GM23248 (cell line): ENCODE measurements at places on chromosomes 7 and 10. TPM values are rescaled to one million over a fixed set of nuclear protein-coding genes. Genes with fewer than 3 reads are reported as not detected.
A peak's percentile ranks its signal among the peaks of the same experiment; 100 is the strongest.

GRCh38 chr7:25830215-25830614 lies 321.8 kb upstream of the NFE2L3 start:
- DNase-seq, result no peak
- H3K36me3 ChIP-seq, result no peaks in the 10 kb centered on the region
- peaks cover 9% of the 10 kb centered on the region for H3K4me1 ChIP-seq
- no peaks in the 10 kb centered on the region for H3K27me3 ChIP-seq

Gene GRM8
- total RNA-seq, result not detected in 2 replicates

GRCh38 chr10:93797825-93798224 lies 40.1 kb downstream of the LGI1 start:
- H3K27me3 ChIP-seq, result peaks cover 6% of the 10 kb centered on the region
- no peaks in the 10 kb centered on the region for H3K4me1 ChIP-seq
- DNase-seq, result no peak
- H3K36me3 ChIP-seq, result no peaks in the 10 kb centered on the region
- no peak overlapping the region for H3K27ac ChIP-seq
- no peak overlapping the region for H3K4me3 ChIP-seq

Gene MRLN
- total RNA-seq, result not detected in 2 replicates

Gene CLRN3
- not detected in 2 replicates for total RNA-seq

GRCh38 chr10:99880080-99880835 lies 97.8 kb downstream of the ABCC2 start:
- peaks cover 80% of the 10 kb centered on the region for H3K36me3 ChIP-seq
- DNase-seq, result no peak
- no peak overlapping the region for H3K4me3 ChIP-seq
- no peaks in the 10 kb centered on the region for H3K27me3 ChIP-seq

DNA sequence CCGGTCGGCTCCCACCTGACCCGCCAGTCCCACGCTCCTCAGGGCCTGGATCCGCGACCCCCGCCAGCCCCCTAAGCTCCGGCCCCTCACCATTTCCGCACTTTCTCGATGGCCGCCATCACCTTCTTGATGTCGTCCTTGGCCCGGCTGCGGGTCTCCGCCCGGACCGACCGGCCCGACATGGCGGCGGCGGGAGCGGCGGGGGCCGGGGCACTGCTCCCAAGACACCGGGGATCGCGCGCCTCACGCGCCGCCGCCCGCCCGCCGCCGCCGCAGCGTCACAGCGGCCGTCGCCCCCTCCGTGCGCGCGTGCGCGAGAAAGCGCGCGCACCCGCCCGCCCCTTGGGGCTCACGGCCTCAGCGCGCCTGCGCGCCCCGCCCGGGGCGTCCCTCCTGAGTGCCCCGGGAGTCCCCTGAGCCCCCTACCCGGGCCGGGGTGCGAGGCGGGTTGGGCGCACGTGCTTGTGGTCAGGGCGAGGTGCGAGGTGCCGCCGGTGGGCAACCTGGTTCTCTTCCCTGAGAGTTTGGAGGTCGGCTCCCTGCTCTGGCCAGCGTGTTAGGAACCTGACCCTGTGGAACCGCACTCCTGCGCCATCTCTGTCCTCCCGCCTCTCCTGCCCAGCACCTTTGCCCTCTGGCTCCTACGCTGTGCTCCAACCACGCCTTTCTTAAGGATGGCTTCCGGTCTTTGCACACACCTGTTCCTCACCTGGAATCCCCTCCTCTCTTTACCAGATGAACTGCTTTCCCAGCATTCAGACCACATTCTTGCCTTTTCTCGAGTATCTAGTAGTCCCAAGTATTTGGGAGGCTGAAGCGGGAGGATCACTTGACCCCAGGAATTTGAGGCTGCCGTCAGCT lies at the start of gene BCL7B:
Gene BCL7B (minus strand): TSS at position 294 of the 861 bp plus-strand sequence. CDS start 112 bp downstream, at position 182.
- no peaks in the 10 kb centered on the region for H3K27me3 ChIP-seq
- peak within 1 kb of the TSS; percentile 97 for H3K27ac ChIP-seq
- H3K36me3 ChIP-seq, result no peaks in the 10 kb centered on the region
- DNase-seq, result peak; percentile 86

Gene BTRC
- total RNA-seq, result 8.4 and 10.5 TPM in 2 replicates

Gene CYP2C19
- total RNA-seq, result not detected in 2 replicates

Gene SFTPA2
- total RNA-seq, result not detected in 2 replicates

GRCh38 chr7:16345979-16346958 lies 75.1 kb downstream of the CRPPA start:
- peak overlapping the region; percentile 36 for H3K27ac ChIP-seq
- DNase-seq, result peak; percentile 87
- H3K4me1 ChIP-seq, result peaks cover 28% of the 10 kb centered on the region
- no peaks in the 10 kb centered on the region for H3K27me3 ChIP-seq
- no peaks in the 10 kb centered on the region for H3K36me3 ChIP-seq
- peak overlapping the region; percentile 18 for H3K4me3 ChIP-seq

DNA sequence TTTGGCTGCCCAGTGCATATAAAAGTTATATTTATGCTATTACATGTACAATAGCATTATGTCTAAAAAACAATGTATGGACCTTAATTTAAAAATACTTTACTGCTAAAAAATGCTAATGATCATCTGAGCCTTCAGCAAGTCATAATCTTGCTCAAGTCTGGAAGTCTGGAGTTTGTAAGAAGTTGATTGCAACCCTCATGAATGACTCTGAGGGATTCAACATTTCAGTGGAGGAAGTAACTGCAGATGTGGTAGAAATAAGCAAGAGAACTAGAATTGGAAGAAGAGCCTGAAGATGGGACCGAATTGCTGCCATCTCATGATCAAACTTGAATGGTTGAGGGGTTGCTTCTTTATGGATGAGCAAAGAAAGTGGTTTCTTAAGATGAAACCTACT lies 13.0 kb upstream of the ADAMTS14 start:
- H3K27me3 ChIP-seq, result no peaks in the 10 kb centered on the region
- H3K27ac ChIP-seq, result no peak overlapping the region
- H3K4me1 ChIP-seq, result peaks cover 24% of the 10 kb centered on the region
- no peak for DNase-seq
- no peak overlapping the region for H3K4me3 ChIP-seq

DNA sequence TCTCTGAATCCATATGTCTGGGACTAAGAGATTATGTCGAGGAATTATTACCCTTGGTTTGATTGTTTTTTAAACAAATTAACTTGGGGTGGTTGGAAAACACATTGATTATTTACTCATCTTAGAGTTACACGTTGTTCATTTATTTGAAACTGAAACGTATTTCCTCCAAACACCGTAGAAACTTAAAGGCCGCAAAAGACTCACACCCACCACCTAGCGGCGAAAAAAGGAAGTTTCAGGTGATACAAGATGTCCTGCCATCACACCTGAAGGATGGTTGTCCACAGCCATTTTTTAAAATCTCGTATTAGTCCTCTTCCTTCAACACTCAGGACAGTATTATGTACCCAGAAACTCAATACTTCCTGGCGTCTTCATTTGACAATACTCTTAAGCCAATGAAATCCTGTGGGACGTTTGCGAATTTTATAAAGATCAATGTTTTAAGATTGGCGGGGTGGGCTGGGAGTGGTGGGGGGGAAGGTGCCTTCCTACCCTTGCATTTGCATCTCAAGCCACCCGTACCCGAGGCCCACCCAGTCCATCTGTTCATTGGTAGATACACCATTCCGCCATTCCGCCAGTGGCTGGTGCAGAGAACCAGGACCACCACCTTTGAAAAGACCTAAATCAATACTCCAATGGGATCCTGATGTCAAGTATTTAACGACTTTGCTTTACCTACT lies 1.4 kb upstream of the LCOR start:
- no peaks in the 10 kb centered on the region for H3K36me3 ChIP-seq
- H3K4me1 ChIP-seq, result peaks cover 25% of the 10 kb centered on the region
- H3K27me3 ChIP-seq, result no peaks in the 10 kb centered on the region
- peak; percentile 65 for DNase-seq
- H3K4me3 ChIP-seq, result no peak overlapping the region

Gene TMEM184A
- total RNA-seq, result not detected in 2 replicates

GRCh38 chr7:16563281-16564022 lies 36.8 kb downstream of the LRRC72 start:
- no peak for DNase-seq
- no peaks in the 10 kb centered on the region for H3K36me3 ChIP-seq
- H3K4me1 ChIP-seq, result peaks cover 4% of the 10 kb centered on the region; the same call in 1 of the 2 replicates
- no peaks in the 10 kb centered on the region for H3K27me3 ChIP-seq
- no peak overlapping the region for H3K27ac ChIP-seq
- no peak overlapping the region for H3K4me3 ChIP-seq

GRCh38 chr10:75498884-75499350 lies 67.5 kb downstream of the LRMDA start:
- peaks cover 20% of the 10 kb centered on the region for H3K4me1 ChIP-seq
- H3K4me3 ChIP-seq, result no peak overlapping the region
- no peaks in the 10 kb centered on the region for H3K27me3 ChIP-seq
- no peaks in the 10 kb centered on the region for H3K36me3 ChIP-seq
- H3K27ac ChIP-seq, result no peak overlapping the region
- peak; percentile 21 for DNase-seq

- peaks cover 36% of the 10 kb centered on the region for H3K4me1 ChIP-seq
- no peak overlapping the region for H3K27ac ChIP-seq
- peak; percentile 54 for DNase-seq
- H3K36me3 ChIP-seq, result no peaks in the 10 kb centered on the region
Observed at GRCh38 chr10:88791924-88792323, 10.6 kb upstream of the LIPM start.

Gene INA
- not detected in 2 replicates for total RNA-seq

DNA sequence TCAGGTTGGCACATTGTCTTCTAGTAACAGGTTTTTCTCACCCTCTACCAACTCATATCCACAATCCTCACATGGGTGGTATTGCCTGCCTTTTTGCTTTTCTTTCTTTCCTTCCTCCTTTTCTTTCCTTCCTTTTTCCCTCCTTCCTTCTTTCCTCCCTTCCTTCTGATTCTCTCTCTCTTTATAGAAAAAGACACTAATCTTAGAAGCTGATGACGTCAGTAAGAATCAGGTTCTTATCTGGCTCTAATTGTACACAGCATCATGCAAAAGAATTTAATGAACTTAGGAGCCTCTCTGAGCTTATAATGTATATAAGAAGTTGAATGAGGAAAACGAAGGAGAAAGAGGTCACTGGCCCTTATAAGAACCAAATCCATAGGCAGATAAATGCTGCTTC lies 328.3 kb downstream of the GRM8 start:
- no peak overlapping the region for H3K4me3 ChIP-seq
- no peaks in the 10 kb centered on the region for H3K4me1 ChIP-seq
- no peaks in the 10 kb centered on the region for H3K36me3 ChIP-seq
- H3K27ac ChIP-seq, result no peak overlapping the region
- DNase-seq, result no peak

- no peak overlapping the region for H3K27ac ChIP-seq
- H3K4me1 ChIP-seq, result peaks cover 30% of the 10 kb centered on the region
- no peaks in the 10 kb centered on the region for H3K27me3 ChIP-seq
- H3K36me3 ChIP-seq, result no peaks in the 10 kb centered on the region
Observed at GRCh38 chr10:36465604-36466379, 659.6 kb upstream of the ANKRD30A start.

Gene MMD2
- not detected in 2 replicates for total RNA-seq

DNA sequence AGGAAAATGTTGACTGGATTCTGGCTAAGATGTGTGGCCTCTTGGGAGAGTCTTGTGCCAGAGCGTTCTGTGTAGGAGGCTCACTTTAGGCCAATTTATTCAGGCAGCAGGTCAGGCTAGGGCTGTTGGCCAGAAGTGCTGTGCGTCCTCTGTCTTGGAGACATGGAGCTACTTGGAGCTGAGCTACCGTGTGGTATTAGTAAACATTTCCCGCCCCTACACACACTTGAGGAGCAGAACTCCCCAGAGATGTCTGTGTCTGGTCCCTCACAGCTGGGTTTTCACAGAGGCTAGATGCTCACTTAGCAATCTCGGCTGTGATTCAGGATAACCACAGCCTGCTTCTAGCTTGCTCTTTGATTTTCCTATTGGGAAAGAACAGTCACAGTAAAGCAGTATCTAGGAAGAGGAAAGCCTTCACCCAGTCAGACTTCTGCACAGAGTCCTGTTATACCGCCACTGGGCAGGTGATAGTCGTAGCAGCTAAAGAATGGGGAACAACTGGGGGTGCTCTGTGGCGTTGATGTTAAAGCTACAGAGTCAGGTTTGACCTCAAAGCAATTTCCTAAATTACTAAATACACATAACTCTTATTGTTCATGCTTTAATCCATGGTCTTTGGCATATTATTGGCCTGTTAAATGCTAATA lies 86.7 kb downstream of the MDFIC start:
- DNase-seq, result peak; percentile 85
- no peaks in the 10 kb centered on the region for H3K27me3 ChIP-seq
- H3K36me3 ChIP-seq, result no peaks in the 10 kb centered on the region
- no peak overlapping the region for H3K4me3 ChIP-seq

- H3K36me3 ChIP-seq, result no peaks in the 10 kb centered on the region
- no peaks in the 10 kb centered on the region for H3K27me3 ChIP-seq
- peak overlapping the region; percentile 81 for H3K27ac ChIP-seq
- peak; percentile 93 for DNase-seq
Observed at GRCh38 chr7:24732646-24733413, 24.4 kb downstream of the GSDME start.

DNA sequence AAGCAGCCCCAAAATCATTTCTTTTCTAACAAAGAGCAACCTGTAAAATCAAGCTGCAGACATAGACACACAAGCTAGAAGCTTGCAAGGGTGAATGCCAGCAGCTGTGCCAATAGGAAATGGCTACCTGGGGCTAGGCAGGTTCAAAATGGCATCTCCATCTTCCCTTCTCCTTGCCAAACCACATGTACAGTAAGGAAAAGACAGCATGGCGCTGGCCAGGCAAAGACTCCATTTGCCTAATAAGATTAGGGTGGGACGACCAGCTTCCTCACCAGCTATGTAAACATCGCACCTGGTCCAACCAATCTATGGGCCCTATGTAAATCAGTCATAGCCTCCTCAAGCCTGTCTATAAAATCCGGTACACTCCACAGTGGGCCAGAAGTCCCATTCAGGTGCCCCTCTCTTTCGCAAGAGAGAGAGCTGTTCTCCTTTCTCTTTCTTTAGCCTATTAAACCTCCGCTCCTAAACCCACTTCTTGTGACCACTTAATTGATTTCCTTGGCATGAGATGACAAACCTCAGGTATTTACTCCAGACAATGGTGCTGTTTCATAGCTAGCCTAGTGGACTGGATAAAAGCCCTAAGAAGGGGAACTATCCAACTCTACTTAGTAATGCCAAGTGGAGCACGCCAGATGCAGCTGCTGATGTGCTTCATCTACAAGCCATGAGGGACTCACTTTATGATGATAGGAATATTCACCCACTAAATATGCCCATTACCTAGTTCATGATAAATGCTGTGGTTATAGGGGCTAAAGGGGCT lies 44.1 kb downstream of the HTR7 start:
- H3K27ac ChIP-seq, result no peak overlapping the region
- H3K27me3 ChIP-seq, result no peaks in the 10 kb centered on the region
- H3K4me3 ChIP-seq, result no peak overlapping the region
- no peaks in the 10 kb centered on the region for H3K4me1 ChIP-seq
- H3K36me3 ChIP-seq, result no peaks in the 10 kb centered on the region
- DNase-seq, result no peak

- no peak overlapping the region for H3K27ac ChIP-seq
- H3K4me3 ChIP-seq, result no peak overlapping the region
- no peaks in the 10 kb centered on the region for H3K4me1 ChIP-seq
- no peaks in the 10 kb centered on the region for H3K36me3 ChIP-seq
- DNase-seq, result no peak
Observed at GRCh38 chr7:3135626-3136025, 92.0 kb upstream of the CARD11 start.

GRCh38 chr10:133364645-133365431 lies 7.0 kb upstream of the FUOM start:
- H3K4me1 ChIP-seq, result no peaks in the 10 kb centered on the region
- no peaks in the 10 kb centered on the region for H3K27me3 ChIP-seq
- no peak for DNase-seq
- H3K4me3 ChIP-seq, result no peak overlapping the region

- peaks cover 7% of the 10 kb centered on the region; the same call in 1 of the 2 replicates for H3K27me3 ChIP-seq
- no peaks in the 10 kb centered on the region for H3K36me3 ChIP-seq
- no peaks in the 10 kb centered on the region for H3K4me1 ChIP-seq
- DNase-seq, result peak; percentile 10
Observed at GRCh38 chr7:29255906-29256692, 61.5 kb downstream of the CHN2 start.

Gene LIPF
- not detected in 2 replicates for total RNA-seq

Gene PSMG3
- 28.3 and 36.8 TPM in 2 replicates for total RNA-seq
